ENCODE measurements at places on chromosomes 4 and X.

GRCh38 chrX:53681661-53682060 is 4.9 kb downstream of the HUWE1 start:
- DNase-seq: no peak

DNA sequence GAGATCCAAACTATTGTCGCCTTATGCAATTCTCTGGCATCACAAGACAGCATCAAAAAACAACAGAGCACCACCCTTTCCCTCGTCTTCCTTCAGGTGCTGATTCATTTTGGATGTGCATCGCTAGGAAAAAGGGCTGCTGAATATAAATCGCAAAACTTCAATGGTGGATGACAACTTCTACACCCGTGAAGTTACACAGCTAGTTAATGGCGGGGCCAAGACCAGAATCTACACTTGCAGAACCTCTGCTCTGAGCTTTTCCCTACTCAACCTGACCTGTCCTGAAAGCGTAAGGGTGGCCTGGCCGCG is 674 bp downstream of the GNPDA2 start:
- no peak for DNase-seq

DNA sequence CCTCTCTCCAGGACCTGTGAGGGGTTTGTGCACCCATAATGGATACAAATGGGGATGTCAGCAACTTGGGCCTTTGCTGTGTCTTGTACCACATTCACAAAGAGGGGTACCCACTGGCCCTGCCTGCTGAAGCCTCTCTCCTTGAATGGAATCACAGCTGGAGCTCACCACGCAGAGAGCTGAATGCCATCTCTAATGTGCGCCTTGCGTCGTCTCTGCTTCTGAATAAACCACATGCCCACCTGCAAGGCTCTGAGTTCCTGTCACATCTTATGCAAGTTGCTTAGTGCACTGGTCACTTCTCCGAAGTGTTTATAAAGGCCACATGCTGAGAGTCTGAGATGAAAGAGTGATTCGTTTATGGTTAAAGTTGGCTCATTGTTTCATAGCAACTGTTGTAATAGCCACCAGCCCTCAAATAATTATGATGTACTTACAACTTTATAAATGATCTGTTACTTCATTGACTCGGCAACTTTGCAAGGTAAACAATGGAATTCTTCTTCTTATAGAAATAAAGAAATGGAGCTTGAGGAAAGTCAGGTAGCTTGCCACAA is 6.2 kb upstream of the PUDP start:
- DNase-seq: no peak

DNA sequence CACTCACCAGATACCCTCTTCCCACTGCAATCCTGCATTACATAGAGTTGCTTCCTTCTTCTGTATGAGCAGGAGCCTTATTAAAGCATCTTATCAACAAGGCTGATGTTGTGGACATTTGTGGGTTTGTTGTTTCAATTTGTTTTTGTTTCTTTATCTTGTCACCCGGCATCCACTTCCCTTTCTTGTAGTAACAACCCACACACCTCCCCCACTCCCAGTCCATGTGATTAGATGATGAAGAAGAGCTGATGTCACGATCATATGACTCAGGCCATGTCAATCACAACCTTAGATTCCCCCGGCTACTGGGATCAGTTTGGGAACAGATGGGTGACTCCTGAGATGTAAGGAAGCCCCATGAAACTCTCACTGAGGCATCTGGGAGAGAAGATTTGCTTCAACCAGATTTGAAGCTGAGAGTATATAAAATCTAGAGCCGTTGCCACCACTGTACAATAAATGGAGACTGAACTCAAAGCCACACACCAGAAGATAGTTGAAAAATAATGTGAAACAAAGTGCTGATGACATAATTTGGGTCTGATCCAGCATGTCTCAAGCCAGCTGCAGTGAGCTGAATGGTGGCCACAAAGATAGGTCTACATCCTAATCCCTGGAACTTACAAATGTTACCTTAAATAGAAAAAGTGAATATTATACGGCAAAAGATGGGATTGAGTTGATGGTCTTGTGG is 34.1 kb upstream of the SRD5A3 start:
- DNase-seq: no peak

- no peak for DNase-seq
Observed at GRCh38 chr4:18934197-18934596, 912.6 kb upstream of the LCORL start.

GRCh38 chrX:72069350-72070160 is 62.2 kb downstream of the RTL5 start:
- no peak for DNase-seq

- no peak for DNase-seq
Observed at GRCh38 chrX:24526616-24527015, 61.5 kb downstream of the PDK3 start.

GRCh38 chr4:87051121-87051713 is 116.4 kb downstream of the AFF1 start:
- DNase-seq: no peak

DNA sequence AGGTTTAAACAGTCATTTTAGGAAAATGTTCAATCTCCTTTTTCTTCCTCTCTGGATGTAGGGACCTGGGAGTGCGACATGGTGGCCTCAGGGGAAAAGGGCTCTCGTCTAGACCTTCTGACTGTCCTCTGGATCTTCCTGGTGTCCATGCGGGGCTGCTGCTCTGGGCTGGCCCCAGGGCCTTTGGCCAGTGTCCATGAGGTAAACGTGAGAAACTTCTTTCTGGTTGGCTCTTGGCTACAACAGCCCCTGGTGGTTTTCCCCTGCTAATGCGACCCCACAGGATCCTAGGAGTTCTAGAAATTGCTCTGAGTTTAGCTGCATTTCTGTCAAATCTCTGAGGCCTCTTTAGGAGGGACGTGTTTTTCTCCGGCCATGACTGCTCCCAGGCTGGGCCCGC is 85.7 kb downstream of the MFAP3L start:
- no peak for DNase-seq

GRCh38 chrX:115226929-115227328 is 7.0 kb downstream of the LRCH2 start:
- no peak for DNase-seq

- DNase-seq: no peak
Observed at GRCh38 chrX:154032160-154032559, 12.5 kb upstream of the IRAK1 start.

- no peak for DNase-seq
Observed at GRCh38 chrX:45191383-45191782, 9.3 kb downstream of the DIPK2B start.

DNA sequence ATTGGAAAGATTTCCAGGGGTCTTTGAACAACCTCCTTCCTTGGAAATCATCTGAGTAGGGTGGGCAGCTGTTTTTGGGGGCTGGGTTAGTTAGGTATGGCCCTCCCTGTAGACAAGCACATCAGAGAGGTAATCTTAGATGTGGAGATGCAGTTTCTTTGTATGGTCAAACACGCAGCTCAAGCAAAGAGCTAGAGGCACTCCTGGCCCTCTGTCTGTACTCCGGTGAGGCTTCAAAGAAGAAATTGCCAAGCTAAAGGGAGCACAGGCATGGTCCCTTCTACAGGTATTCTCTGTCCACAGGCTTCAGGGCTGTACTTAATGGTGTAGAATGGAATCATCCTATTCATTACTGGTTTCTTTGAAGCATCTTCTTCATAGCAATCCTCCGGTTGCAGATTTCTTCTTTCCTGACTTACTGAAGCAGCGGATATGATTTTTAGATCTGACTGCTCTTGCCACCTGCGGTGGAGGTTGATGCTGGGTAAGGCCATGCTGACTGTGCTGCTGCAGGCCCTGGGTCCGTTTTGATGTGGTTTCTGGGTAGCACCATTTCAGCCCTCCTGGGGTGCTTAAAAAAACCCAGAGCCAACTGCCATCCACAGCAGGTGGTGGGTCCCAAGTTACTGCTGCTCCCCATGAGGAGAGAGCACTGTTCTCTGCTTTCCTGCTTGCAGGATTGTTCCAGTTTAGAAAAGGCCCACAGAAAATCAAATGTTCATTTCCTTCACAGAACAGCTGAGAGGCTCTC is 318.9 kb upstream of the GATB start:
- no peak for DNase-seq

DNA sequence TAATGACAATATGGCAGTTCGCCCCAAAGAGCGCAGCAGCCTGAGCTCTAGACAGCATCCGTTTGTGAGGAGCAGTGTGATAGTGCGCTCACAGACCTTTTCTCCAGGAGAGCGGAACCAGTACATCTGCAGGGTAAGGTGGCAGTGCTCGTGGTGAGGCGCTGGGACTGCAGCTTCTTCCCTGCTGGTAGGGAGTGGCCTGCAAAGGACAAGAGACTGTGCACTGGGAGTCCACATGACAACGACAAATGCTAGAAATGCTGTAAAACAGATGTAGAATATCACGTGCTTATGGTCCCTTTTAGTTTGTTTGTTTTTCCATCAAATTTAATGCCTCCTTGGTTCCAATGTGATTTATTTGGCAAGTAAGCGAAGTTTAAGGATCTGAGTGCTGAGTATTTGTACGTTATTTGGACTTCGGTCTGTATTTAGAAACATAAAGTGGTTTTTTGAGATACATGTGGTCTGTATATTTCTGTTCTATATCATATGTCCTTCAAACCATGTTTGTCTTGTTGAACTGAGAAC is 35.8 kb downstream of the CLDN22 start:
- DNase-seq: no peak

GRCh38 chrX:130330706-130331105 is 9.0 kb upstream of the SLC25A14 start:
- no peak for DNase-seq

DNA sequence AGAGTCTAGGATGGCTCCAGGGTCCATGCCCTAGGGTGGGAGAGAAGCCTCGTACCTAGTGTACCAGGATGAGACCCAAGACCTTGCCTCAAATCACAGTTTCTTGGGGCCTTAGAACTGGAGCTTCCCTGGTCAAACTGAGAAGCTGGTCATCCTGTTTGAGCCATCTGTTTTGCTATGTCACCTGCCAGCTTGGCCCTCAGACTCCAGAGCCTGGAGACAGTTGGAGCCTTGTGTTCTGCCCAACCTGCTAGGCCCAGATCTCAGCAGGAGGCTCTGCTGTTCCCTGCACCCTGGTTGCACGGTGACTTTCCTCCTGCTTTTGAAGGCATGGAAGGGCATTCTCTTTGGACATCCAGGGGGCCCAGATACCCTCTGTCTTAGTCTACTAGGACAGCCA is 206.3 kb upstream of the ATP6AP2 start:
- DNase-seq: no peak

GRCh38 chr4:186604124-186604807 is 48.9 kb upstream of the MTNR1A start:
- no peak for DNase-seq

- DNase-seq: no peak
Observed at GRCh38 chrX:9227276-9227675, 193.3 kb upstream of the FAM9B start.

DNA sequence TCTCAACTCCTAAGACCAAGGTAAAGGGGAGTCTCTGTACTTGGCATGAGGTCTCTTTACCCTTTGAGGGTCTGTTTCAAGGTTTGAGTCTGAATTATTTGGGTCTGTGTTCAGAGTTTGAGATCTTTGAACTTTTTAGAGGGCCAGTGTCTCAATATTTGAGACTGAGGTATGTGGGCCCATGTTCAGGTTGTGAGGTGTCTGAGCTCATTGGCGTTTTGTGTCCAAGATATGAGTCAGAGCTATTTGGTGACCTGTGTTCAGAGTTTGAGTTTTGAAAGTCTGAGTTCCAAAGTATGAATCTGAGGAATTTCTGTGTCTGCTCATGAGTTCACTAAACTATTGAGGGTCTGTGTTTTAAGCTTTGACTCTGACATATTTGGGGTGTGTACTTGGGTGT is 36.7 kb upstream of the PAGE4 start:
- DNase-seq: no peak

- DNase-seq: no peak
Observed at GRCh38 chr4:158523990-158524535, 2.4 kb downstream of the RXFP1 start.

DNA sequence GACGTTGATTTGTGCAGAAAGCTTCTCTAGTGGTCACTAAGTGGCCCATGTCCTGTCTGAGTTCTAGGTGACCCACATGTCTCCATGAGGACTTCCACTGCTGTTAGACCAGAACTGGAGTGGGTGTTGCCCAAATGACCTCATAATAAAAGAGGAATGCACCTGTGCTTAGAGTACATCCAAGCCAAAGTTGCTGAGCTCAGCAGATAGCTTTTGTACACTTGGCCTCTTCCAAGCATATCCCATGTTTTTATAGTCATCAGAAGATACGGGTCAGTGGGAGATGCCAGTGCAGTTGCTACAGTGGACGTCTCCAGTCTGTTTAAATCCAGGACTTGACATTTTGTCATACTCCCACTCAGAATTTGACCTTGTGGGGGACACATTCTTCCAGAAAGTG is 37.6 kb upstream of the WDR1 start:
- no peak for DNase-seq

GRCh38 chr4:57114973-57115372 is 4.8 kb upstream of the IGFBP7 start:
- DNase-seq: no peak

- no peak for DNase-seq
Observed at GRCh38 chrX:134661295-134661694, 3.0 kb upstream of the PLAC1 start.

GRCh38 chr4:38603652-38604051 is 60.3 kb upstream of the KLF3 start:
- no peak for DNase-seq

DNA sequence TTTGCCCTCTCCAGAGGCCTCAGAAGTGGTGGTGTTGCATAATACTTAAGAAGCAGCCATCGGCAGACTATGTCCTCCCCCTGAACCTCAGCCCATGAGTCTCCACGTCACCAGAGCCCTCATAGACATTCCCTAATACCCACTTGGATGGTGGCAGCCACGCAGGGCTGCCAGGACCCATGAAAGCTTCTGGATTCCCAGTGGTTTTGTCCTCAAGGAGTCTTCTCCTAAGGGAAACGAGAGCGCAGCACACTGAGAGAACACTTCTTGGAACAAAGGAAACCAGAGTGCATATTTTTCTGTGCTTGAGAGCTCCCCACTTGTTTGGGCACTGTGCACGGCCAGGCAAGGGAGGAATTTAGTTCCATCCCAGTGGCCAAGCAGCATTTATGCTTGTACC is 204.1 kb upstream of the DMD start:
- DNase-seq: no peak

- DNase-seq: no peak
Observed at GRCh38 chr4:147616849-147617172, 386 bp upstream of the TMEM184C start.

- no peak for DNase-seq
Observed at GRCh38 chr4:111806331-111806730, 338.9 kb upstream of the FAM241A start.

GRCh38 chrX:20988118-20988517 is 386.1 kb upstream of the CNKSR2 start:
- DNase-seq: no peak

- no peak for DNase-seq
Observed at GRCh38 chrX:8272821-8273220, 101.8 kb upstream of the VCX2 start.

DNA sequence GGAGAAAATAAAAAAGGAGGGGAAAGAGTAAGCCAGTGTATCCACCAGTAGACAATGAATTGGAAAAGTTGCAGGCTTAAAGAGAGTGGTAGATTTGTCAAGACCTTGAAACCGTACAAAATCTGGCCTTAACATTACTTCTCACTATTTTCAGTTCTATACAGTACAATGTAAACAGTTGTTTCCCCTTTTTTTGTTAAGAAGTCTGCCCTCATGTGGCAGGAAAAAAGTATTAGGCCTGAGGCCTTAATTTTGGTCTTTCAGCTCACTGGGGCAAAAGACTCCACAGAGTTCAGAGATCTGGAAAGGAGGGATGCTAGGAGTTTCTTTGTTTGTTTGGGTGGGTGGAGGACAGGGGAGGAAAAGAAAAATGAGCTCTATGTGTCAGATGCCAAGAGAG is 92.8 kb upstream of the CCDC160 start:
- no peak for DNase-seq

All from activated T-helper 1 cell treated with anti-CD3 and anti-CD28 coated beads, Interleukin-2, amount 50 U/mL, for 16 hours (primary cell).